ENCODE measurements at places on chromosomes 7 and 10.
A peak's percentile ranks its signal among the peaks of the same experiment; 100 is the strongest.

GRCh38 chr10:116270771-116271592 is 2.0 kb downstream of the GFRA1 start:
- peak; percentile 42 for DNase-seq

GRCh38 chr7:118057404-118057803 is 126.6 kb upstream of the LSM8 start:
- no peak for DNase-seq

DNA sequence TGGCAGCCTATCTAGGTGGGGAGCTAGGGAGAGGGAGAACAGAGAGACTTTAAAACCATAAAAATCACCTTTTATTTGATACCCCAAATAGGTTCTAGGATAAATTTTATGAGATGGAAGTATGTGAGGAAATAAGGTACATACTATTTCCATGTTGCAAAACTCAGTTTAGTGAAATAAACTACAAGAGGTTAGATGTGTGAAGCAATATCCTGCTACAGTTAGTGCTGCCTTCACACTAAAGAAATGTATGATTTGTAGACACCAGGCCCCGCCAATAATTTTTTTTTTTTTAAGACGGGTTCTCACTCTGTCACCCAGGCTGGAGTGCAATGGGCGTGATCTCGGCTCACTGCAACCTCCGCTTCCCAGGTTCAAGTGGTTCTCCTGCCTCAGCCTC is 34.4 kb upstream of the RSBN1L start:
- DNase-seq: no peak

DNA sequence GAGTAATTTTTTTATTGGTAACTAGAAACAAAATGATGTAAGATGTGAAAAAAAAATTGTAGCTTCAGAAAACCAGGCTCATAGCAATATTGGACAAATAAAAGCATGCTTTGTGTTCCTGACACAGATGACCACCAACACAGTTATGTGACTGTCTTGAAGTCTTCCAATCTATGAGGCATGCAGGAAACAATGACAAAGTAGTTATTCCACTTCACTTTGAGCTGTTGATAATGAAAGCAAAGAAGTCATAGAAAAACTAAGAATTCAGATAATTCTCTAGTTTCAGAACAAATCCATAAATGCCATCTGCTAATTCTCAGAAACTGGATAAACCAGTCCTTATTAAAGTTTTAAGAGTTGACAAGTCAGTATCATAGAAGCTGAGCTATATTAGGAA is 378.4 kb upstream of the SEMA3D start:
- DNase-seq: no peak

All from ELF-1 (cell line).